ENCODE measurements at places on chromosomes 11 and 22.

GRCh38 chr11:1260023-1260501, 37.2 kb downstream of the MUC5B start:
- no peak for DNase-seq

DNA sequence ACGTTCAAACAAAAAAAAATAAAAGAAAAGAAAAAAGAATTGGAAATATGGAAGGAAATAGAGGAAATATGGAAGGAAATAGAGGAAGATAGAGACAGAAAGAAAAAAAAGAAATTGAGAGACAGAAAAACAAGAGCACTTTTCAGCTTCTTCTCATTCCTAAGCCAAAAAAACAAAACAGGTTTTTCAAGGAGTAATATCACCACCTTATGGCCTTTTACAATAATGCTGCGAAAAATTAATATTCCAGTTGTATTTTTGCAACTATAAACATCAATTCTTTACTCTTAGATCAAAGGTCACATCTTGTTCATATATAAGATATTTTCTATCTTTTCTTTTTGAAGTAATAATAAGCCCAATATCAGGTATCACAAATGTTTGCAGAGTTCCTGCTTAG, 328.3 kb downstream of the FAT3 start:
- DNase-seq, result no peak

GRCh38 chr22:49297871-49298721, 529.6 kb downstream of the BRD1 start:
- DNase-seq, result no peak

DNA sequence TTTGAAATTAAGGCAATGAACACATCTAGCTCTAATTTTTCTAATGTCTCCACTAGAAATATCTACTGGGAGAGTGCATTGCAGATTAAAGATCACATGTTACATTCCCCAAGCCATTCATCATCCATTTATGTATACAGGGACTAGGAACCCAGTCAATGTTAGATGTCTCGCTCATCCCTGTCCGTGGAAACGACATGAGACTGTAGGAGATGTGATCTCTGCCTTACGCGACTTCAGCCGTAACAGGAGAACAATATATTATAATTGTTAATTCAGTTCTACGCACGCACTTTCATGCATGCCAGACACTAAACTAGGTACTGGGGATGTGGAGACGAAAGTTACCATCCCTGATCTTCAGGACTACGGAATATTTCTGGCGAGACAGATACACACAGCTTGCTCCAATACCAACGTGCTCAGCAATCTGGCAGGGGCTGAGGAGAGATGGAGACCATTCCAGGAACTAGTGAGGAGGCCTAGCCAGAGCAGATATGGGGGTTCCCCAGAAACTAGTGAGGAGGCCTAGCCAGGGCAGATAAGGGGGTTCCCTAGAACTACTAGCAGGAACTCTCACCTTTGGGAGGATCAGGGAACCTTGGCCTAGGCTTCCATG, 706 bp downstream of the DCPS start:
- DNase-seq, result no peak

DNA sequence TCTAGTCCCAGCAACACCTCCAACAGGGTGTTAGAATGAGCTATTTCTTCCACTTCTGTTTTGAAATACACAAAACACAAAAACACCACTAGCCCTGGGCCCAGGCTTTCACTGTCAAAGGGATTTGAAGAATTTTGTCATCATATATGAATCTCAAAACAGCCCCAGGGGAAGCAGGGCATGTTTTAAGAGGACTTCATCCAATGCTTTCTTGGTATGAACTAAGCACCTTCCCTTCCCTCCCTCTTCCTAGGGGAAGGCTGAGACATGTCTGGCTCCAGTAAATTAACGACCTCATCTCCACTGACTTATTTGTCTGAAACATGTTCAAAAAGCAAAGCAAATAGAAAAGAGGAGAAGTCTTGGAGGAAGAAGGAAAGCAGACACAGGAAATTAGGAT, 75.7 kb upstream of the INCENP start:
- no peak for DNase-seq

GRCh38 chr11:78921509-78921908, 346.8 kb upstream of the NARS2 start:
- DNase-seq, result no peak

GRCh38 chr11:12070446-12071267, 39.7 kb upstream of the MICAL2 start:
- DNase-seq, result no peak

- no peak for DNase-seq
These were observed 72.4 kb downstream of the ZNRF3 start for GRCh38 chr22:28955817-28956216.

GRCh38 chr11:123313262-123313661, 116.8 kb upstream of the GRAMD1B start:
- DNase-seq, result no peak

GRCh38 chr11:111604392-111605009, 2.3 kb downstream of the SIK2 start:
- no peak for DNase-seq

DNA sequence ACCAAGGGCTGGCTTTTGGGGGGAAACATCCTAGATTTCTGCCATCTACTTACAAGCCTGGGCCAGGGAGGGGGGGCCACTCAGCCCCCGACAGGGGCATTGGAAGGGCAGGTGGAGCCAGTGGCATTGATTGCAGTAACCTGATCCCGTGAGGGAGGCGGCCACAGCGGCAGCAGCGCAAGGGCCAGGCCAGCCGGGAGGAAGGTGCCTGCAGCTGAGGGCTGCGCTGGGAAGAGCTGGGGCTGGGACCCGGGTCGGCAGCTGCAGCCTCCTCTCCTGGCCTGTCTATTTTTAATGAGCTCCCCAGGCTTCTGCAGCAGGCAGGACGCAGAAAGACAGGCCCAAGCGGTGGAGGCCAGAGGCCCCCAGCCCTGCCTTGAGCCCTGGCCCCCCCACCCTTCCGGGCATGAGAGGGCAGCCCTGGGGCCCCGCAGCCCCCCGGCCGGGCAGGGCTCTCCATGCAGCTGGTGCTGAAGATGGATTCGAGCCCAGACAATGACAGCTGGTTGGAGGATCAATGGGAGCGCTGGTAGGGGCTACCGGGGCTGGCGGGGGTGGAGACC, 10.6 kb downstream of the FREY1 start:
- peak; percentile 65 for DNase-seq

GRCh38 chr22:46043339-46043738, 66.4 kb upstream of the WNT7B start:
- no peak for DNase-seq

- DNase-seq, result no peak
These were observed 12.3 kb upstream of the ASRGL1 start for GRCh38 chr11:62324731-62325556.

DNA sequence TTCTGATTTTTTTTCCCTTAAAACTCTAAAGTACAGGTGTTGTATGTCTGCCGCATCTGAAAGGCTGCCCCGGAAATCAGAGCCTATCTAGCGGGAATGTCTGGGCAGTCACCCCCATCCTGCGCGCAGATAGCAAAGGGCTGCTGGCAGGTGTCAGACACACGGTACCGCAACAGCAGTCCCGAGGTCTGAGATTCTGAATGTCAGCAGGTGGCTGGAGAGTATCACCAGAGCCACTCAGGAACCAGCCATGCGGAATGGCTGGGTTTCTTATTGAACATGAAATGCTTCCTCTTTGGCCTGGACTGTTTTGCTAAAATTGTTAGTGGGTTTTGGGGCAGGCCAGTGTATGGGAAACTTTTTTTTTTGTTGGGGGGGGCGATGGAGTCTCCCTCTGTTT, 53.3 kb downstream of the CERK start:
- no peak for DNase-seq

DNA sequence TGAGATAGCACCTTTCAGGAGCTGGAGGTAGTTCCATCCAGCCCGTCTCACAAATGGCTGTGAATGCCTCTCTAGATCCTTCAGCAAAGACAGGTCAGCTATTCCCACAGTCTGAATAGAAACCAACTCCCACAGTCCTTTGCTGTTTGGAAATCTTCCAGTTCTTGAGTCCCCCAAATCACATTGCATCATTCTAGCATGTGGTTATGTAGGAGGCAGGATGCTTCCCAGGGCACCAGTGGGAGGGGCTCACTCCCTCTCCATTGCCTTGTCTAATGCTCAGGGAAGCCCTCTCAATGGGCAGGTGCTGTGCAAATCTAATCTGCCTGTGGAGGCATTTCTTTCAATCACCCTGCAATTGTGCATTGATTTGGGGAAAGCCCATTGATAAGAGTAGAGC, 14.6 kb downstream of the NAV2 start:
- DNase-seq, result no peak

GRCh38 chr11:19903620-19904069, 191.0 kb downstream of the NAV2 start:
- peak; percentile 44 for DNase-seq

- DNase-seq, result no peak
These were observed 519.6 kb downstream of the NTM start for GRCh38 chr11:131889760-131890581.

GRCh38 chr11:36241497-36241896, 47.7 kb downstream of the COMMD9 start:
- DNase-seq, result no peak

DNA sequence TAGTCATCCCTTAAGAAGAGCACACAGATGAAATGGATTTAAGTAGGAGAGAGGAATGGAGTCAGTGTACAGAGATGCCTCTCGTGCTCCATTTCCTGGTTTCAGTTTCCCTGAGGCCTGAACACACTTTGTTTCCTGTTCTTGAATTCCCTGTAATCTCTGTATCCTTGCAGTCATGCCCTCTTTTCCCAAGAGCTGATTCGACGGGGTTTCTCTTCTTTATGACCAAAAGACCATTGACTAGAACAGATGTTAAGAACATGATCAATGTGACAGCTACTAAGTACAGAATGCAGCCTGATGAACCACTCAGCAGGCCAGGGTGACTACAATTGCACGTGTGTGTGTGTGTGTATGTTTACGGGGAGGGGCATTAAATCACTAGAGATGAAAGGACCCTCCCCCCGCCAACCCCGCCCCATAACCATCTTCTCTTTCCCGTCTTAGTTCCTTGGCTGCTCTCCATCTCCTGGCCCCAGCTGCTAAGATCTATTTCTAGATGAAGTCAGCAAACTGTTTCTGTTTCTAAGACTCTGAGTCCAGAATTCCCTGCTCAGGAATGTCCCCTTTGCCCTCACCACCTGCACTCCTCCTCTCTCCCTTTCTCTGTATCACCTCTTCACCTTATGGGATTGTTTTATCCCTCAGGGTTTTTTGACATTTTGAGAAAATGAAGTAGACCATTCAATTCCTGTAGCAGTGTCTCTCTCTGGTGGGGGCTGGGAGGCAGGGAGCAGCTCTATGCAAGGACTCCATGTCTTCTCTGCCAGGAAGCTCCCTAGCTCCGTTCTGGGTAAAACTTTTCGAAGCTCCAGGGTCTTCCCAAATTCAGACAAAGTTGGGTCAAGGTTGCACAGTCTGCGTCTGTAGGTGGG, 26.0 kb downstream of the SLC22A6 start:
- peak; percentile 56 for DNase-seq

- no peak for DNase-seq
These were observed 2.9 kb upstream of the OR51V1 start for GRCh38 chr11:5203366-5203765.

GRCh38 chr11:48095779-48096470, 115.6 kb downstream of the PTPRJ start:
- no peak for DNase-seq

- DNase-seq, result no peak
These were observed 38.6 kb upstream of the NCAM1 start for GRCh38 chr11:112922606-112923005.

- DNase-seq, result no peak
These were observed 2.6 kb upstream of the RTL6 start for GRCh38 chr22:44500599-44500998.
